Epithelial cell of alveolus of lung (primary cell): ENCODE measurements at places on chromosomes 6 and 20. TPM values are rescaled to one million over a fixed set of nuclear protein-coding genes. Genes with fewer than 3 reads are reported as not detected.

The C6orf15 gene
- 0.65 TPM in 1 of 2 replicates, not detected in the other for total RNA-seq

The ZBP1 gene
- not detected in 2 replicates for total RNA-seq

The TFEB gene
- total RNA-seq, result 7.4 and 7.8 TPM in 2 replicates

The SHLD1 gene
- total RNA-seq, result 2.7 and 8.1 TPM in 2 replicates

The EFCAB8 gene
- under 0.01 TPM in 1 of 2 replicates, not detected in the other for total RNA-seq

The NKAIN4 gene
- total RNA-seq, result 3.7 TPM in 1 of 2 replicates, not detected in the other

The ZBTB9 gene
- total RNA-seq, result 3.0 and 4.9 TPM in 2 replicates

The TMC2 gene
- not detected in 2 replicates for total RNA-seq

The MUC21 gene
- not detected in 2 replicates for total RNA-seq

The STX11 gene
- total RNA-seq, result 0.40 and 2.6 TPM in 2 replicates

The UBD gene
- total RNA-seq, result 0.13 TPM in 1 of 2 replicates, not detected in the other

The SGK1 gene
- 79.5 and 151 TPM in 2 replicates for total RNA-seq

The ZC3H12D gene
- not detected in 2 replicates for total RNA-seq

The ALDH5A1 gene
- 0.64 and 0.91 TPM in 2 replicates for total RNA-seq

The OTOR gene
- not detected in 2 replicates for total RNA-seq

The MMP24 gene
- 1.8 TPM in 1 of 2 replicates, not detected in the other for total RNA-seq

The TMEM217 gene
- total RNA-seq, result 1.6 and 2.5 TPM in 2 replicates

The CGAS gene
- 7.1 and 8.7 TPM in 2 replicates for total RNA-seq

The TAGAP gene
- 0.13 TPM in 1 of 2 replicates, not detected in the other for total RNA-seq

The TFAP2C gene
- 0.13 TPM in 1 of 2 replicates, not detected in the other for total RNA-seq

The NRN1 gene
- total RNA-seq, result 0.13 TPM in 1 of 2 replicates, not detected in the other

The GDAP1L1 gene
- total RNA-seq, result not detected in 2 replicates

The SCRT2 gene
- not detected in 2 replicates for total RNA-seq

The SLC18B1 gene
- total RNA-seq, result 5.7 and 6.1 TPM in 2 replicates

The PIM1 gene
- total RNA-seq, result 29.9 and 45.4 TPM in 2 replicates

The TDP2 gene
- 14.3 and 16.5 TPM in 2 replicates for total RNA-seq

The GNAS-AS1 gene
- total RNA-seq, result 0.39 and 0.72 TPM in 2 replicates

The CST9L gene
- not detected in 2 replicates for total RNA-seq
